ENCODE measurements at places on chromosomes 6 and 20.

GRCh38 chr6:72505446-72505845 lies 116.4 kb upstream of the KCNQ5 start:
- DNase-seq, result no peak

- no peak for DNase-seq
These were observed 16.8 kb downstream of the BCL2L1 start for GRCh38 chr20:31705598-31706597.

DNA sequence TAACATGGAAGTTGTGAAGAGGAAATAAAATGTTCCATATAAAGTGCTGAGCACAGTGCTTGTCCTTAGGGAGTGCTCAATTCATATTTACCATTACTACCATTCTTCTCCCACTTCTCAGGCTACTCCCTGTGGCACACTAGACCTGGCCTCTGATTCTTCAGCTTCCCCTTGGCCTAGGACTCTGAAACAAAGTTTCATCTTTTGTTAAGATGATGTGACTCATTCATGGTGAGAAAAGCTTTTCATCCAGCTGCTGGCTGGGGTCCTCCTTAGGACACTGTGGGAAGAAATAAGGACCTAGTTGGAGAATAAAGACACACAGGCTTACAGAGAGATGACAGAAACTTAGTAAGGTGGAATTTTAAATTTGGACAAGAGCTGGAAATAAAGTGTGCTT lies 314.8 kb downstream of the CDC5L start:
- DNase-seq, result no peak

DNA sequence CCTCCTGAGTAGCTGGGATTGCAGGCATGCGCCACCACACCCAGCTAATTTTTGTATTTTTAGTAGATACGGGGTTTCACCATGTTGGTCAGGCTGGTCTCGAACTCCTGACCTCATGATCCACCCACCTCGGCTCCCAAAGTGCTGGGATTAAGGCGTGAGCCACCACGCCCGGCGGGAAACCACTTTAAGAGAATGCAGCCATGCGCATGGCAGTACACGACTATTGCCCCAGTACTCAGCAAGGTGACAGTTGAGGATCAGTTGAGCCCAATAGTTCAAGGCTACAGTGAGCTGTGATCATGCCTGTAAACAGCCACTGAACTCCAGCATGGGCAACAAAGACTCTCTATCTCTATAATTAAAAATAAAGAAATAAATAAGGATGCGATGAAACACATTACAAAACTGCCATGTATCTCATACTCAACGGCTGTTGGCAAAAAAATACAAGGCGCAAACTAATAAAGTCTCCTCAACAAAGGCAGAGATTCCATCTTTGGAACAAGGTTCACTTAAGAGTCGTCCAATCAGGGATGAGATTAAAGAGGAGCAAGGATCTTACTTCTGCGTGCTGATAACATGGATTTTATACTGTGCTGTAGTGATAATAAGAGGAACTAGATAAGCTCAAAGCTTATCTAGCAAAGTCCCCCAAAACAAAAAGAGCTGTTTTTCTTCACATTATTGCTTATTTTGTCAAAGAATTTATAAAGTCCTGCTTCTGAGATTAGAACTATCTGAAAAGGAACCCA lies 51.1 kb downstream of the STAU1 start:
- DNase-seq, result no peak

GRCh38 chr6:150236114-150236513 lies 93.3 kb downstream of the PPP1R14C start:
- DNase-seq, result no peak

- DNase-seq, result no peak
These were observed 395.0 kb downstream of the HDGFL1 start for GRCh38 chr6:22964334-22964733.

- DNase-seq, result no peak
These were observed 10.6 kb upstream of the SFT2D1 start for GRCh38 chr6:166352923-166353322.
